ENCODE measurements at places on chromosomes 3 and 15.

- no peak for DNase-seq
Observed at GRCh38 chr3:182523836-182524235, 269.5 kb upstream of the ATP11B start.

DNA sequence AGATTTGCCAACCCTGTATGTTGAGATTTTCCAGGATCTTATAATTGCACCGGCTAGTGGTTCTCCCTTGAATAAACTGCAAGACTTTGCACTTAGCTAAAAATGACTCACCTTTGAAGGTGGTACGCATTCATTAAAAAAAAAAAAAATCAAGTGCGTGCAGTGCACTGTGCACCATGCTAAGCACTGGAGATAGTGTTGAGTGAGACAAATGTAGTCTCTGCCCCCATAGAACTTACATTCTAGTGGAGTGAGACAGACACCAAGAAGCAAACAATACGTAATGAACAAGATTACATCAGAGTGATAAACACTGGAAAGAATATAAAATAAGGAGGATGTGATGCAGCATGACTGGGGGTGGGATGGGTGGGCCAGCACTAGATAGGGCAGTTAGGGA is 69.4 kb downstream of the ITPR1 start:
- DNase-seq: no peak

DNA sequence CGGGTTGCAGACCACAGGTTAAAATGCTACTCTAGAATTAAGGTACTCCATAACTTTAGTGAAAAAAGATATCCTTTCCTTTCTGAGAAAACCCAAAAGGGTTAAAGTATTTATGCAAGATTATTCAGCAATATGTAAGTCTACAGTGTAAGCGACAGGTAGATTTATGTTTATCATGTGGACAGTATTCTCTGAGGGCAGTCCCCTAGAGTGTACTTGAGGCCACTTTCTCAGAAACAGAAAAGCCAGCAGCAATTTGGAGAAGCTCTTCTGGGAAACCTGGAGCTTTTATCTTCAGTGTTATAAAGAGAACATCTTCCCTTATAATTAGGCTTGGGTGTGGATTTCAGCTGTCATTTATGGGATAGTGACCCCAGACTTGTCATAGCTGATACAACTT is 8.9 kb downstream of the ST3GAL6 start:
- DNase-seq: no peak

- DNase-seq: no peak
Observed at GRCh38 chr3:47005212-47006144, 26.0 kb downstream of the NBEAL2 start.

Data from stimulated activated naive CD8-positive, alpha-beta T cell treated with anti-CD3 and anti-CD28 coated beads, Interleukin-15, Interleukin-2, amounts not matched to agents 100 U/mL and 50 U/mL, for 24 hours (primary cell).